ENCODE measurements at places on chromosomes 4 and X. TPM values are rescaled to one million over a fixed set of nuclear protein-coding genes. Genes with fewer than 3 reads are reported as not detected.

SH2D1A gene
- total RNA-seq, result not detected

GYG2 gene
- 11.1 TPM for total RNA-seq

GC gene
- not detected for total RNA-seq

CFP gene
- 1.4 TPM for total RNA-seq

LRAT gene
- total RNA-seq, result 1.6 TPM

- no peak for DNase-seq
Observed at GRCh38 chr4:8225706-8226443, 26.8 kb downstream of the SH3TC1 start.

- DNase-seq, result no peak
Observed at GRCh38 chr4:175405961-175406360, 406.1 kb downstream of the GPM6A start.

DNA sequence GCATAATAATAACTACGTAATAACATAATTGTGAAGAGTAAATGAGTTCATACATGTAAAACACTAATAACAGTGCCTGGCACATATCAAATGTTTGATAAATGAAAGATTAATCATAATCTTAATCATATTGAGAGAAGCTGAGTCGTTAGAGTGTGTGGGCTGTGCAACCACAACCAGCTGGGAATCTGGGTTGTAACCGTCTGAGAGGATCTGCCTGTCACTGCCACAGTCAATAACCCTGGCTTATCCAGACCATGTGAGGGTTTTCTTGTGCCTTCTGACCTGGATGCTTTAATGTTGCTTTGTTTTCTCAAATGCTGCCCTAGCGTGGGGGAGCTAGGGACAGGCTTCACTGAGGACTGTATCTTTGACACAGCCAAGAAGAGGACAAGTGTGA lies 73.9 kb downstream of the TRPC5 start:
- no peak for DNase-seq

DNA sequence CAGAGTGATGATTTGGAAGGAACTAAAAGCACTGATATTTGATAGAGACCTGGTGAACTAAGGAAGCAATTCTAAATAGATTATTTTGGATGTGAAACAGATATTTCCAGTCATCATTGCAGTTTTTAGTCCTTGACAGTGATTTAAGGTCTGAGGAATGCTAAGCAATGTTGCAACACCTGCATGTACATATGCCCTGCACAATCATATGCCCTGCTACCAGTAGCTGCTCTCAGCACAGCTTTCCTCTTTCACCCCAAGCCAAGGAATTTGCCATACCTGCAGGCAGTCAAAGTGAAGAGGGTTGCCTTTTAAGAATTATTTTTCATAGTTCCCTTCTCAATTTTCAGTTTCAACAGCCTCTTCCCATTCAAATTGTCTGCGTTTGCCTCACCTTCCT lies 8.7 kb upstream of the FAM47A start:
- no peak for DNase-seq

DNA sequence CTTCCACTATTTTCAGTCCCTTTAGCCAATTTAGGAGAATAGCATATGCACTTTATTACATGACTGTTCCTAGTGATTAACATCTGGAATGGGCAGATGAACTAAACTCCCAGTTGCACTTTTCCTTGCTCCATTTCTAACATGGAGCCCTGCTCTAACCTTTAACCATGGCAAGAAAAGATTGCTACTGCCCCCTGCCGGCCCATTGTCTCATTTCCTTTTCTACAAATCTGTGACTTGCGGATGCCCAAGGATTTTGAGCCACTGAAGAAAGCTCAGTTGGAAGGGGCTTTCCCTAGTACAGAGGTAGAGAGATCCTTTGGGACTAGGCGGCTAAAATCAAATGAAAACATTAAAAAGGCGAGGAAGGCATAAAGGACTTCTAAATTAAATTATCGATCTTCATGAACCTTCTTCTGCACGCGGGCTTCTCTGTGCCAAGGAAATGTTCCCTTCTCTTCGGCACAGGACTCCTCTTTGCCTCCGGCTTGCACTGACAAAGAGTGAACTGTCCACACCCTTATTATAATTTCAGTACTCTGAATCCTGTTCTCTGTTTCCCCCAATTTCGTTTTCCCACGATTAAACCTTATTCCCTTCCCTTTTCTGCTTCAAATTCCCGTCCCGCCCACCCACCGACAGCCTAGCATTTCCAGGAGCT lies 577 bp upstream of the GLRA2 start:
- peak; percentile 37 for DNase-seq

GRCh38 chrX:40544343-40545266 lies 36.2 kb upstream of the ATP6AP2 start:
- no peak for DNase-seq

- no peak for DNase-seq
Observed at GRCh38 chr4:5416637-5417036, 291.7 kb downstream of the EVC2 start.

All from cerebellum (tissue), 4 donors.